ENCODE measurements at places on chromosomes 4 and X.

DNA sequence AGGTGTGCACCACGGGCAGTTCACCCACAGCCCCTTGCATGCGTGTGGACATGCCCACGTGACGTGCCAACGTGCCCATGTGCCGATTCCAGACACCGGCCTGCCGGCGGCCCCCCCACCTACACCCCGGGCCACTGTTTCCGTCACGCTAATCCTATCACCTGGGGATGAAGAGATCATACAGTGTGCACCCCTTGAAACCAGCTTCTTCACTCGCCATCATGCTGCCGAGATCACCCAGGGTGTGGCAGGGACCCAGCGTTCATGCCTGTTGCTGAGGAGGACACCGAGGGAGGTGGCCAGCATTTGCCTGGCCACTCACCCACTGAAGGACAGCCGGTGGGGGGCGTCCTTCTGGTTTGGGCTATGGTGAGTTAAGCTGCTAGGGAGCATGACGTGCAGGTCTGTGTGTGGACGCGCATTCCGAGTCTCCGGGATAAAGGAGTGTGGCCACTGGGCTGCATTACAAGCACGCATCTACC is 14.1 kb downstream of the CTBP1 start:
- DNase-seq: no peak

DNA sequence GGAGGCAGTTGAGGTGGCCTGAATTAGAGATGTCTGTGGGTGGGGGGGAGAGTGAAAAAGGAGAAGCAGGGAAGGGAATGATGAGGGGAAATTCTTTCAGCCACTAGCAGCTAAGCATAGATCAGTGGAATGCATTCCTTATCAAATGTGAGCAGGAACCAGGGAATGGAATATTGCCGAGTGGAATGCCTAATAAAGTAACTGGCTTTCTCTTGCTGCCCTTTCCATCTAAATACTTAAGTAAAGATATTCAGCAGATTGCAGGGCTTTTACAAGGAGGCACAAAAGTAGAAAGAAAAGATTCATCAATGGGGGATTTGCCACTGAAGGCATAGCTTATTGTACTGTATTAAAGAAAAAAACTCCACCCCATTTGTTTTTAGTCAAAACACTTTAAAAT is 263.0 kb upstream of the RPS6KA3 start:
- DNase-seq: no peak

GRCh38 chr4:173370130-173370476 is 651 bp upstream of the SAP30 start:
- no peak for DNase-seq

DNA sequence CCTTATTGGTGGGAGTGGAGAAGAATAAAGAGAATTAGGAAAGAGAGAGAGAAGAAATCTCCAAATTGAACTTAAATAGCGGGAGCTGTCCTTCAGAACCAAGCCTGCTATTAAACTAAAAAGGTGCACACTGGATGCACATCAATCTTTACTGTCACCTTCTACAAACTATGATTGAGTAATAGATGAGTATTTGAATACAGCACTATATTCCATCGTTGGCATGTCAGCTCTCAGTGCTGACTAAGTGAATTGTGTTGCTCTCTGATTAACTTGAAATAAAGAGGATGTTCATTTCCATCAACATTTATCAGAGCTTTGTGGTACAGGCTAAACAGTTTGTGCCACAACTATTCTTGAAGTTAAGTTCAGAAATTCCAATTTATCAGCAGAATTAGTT is 143.7 kb upstream of the PABPC4L start:
- no peak for DNase-seq

DNA sequence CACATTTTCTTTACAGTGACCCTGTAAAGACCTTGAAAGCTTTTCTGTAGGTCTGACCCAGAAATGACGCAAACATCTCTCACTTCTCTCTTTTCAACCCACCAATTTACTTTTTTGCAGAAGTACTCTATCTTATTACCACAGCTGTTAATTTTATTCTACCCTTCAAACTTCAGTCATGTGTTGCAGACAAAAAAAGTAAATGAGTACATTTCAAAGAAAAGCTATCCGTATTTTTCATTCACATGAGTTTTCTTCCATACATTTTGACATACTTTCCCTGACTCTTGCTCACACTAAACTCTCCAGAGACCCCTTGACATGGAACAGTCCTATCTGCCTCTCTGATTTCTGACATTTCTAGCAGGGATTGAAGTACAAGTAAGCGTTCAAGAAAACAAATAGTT is 51.7 kb downstream of the SLC7A11 start:
- no peak for DNase-seq

- DNase-seq: no peak
Observed at GRCh38 chrX:149060921-149061320, 444.2 kb downstream of the IDS start.

DNA sequence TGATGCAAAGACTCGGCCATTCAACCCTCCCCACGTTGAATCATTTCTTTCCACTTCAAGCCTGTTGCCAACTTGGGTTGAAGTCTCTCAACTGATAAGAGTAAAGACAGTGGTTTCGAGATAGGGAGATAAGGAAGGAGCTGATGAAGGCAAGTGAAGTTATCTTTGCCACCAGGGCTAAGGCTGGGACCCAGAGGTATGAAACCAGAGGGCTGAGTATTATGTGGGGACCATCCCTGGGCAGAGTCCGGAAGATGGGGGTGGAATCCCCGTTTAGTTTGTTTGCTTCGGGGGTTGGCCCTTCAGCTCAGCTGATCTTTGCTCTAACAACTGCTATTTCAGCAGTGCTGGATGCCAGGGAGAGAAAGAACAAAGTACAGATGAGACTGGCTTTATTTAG is 2.3 kb upstream of the XPNPEP2 start:
- no peak for DNase-seq

- no peak for DNase-seq
Observed at GRCh38 chr4:89992744-89993143, 98.1 kb downstream of the MMRN1 start.

- no peak for DNase-seq
Observed at GRCh38 chr4:101818362-101818761, 27.8 kb downstream of the BANK1 start.

DNA sequence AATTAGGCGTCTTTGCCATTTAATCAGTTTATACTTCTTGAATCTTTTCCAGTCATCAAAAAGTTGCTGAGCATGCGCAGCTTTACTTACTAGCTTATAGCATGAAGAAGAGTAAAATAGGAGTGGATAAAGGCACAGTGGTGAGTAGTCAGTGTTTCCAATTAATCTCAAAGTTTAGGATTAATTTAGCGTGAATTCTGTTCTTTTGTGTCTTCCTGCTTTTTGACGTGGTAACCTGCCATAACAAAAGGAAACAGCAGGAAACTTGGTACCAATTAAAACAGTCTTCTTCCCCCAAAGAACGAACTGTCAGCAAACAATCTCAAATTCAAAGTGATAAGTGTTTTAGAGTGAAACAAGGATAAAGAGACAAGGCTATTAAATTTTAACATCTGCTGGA is 61.9 kb downstream of the TET2 start:
- DNase-seq: no peak
